ENCODE measurements at places on chromosomes 11 and 22.
A peak's percentile ranks its signal among the peaks of the same experiment; 100 is the strongest.

DNA sequence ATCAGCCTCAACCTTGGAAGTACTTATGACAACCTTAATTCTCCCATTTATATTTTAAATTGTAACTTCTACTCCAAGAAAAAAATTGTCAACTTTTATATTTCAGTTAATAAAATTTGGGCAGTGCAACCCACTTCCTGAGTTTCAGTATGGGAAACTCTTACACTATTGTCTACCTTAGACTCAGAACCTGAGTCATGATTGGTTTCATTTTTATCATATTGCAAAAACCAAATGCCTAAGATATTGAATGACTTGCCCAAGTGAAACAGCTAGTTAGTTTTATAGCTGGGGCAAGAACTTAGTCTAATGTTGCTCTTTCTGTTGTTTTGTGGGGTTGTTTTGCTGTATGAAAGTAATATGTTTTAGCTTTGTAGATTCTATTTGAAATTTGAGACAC, 334.0 kb upstream of the ARHGAP42 start:
- no peak for DNase-seq

GRCh38 chr11:44004452-44005062, 43.2 kb upstream of the ACCSL start:
- no peak for DNase-seq

GRCh38 chr11:12451179-12451814, 73.9 kb downstream of the PARVA start:
- no peak for DNase-seq

DNA sequence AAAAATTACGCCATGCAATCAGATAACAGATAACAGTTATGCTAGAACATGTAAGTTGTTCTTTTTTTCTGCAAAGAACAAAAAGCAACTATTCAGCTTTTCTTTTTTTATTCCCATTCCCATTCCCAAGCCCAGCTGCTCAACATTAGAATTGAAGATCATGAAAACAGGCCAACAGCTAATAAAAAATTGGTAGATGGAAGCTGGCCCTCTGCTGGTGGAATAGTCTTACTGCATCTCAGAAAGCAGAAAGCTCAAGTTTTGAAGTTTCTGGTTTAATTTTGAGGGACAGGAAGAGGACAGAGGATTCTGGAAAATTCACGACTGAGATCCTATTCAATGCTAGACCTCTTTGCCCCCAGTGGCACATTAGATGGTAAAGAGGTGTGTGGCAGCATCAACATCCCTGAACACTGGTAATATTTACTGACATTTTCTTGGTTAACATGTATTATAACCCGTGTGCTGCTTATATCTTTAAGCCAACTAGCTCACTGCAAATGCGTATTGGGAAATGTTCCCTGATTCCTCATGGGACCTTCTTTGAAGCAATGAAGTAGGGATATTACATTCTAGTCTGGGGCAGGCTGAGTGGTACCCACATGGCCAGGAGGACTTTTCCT, 591.2 kb downstream of the OPCML start:
- DNase-seq, result peak; percentile 23

GRCh38 chr11:127894316-127894715, 693.0 kb downstream of the ETS1 start:
- no peak for DNase-seq
